Camera-type eye (tissue), 1 donor: ENCODE measurements at places on chromosomes 2 and 18. TPM values are rescaled to one million over a fixed set of nuclear protein-coding genes. Genes with fewer than 3 reads are reported as not detected.

Gene AGFG1
- 73.6 TPM for total RNA-seq

Gene DTNA
- 46.2 TPM for total RNA-seq

Gene GAL3ST2
- 0.71 TPM for total RNA-seq

Gene CXCR1
- total RNA-seq: 0.33 TPM

Gene PLCL1
- total RNA-seq: 19.9 TPM

Gene MFSD2B
- 0.60 TPM for total RNA-seq

Gene KCNK3
- 40.4 TPM for total RNA-seq

Gene IMMT
- total RNA-seq: 66.5 TPM

Gene KCNS3
- 10.9 TPM for total RNA-seq

Gene DPP4
- total RNA-seq: 12.3 TPM

Gene RAB27B
- 8.7 TPM for total RNA-seq

Gene LRATD1
- 24.7 TPM for total RNA-seq

Gene GKN2
- not detected for total RNA-seq

Gene KIF5C
- 90.0 TPM for total RNA-seq

Gene EML6
- total RNA-seq: 11.4 TPM

Gene ST6GAL2
- total RNA-seq: 74.9 TPM

Gene LANCL1
- 88.8 TPM for total RNA-seq

Gene TPRKB
- total RNA-seq: 41.5 TPM

Gene ZEB2
- total RNA-seq: 322 TPM
